ENCODE measurements at places on chromosomes 1 and 21. TPM values are rescaled to one million over a fixed set of nuclear protein-coding genes. Genes with fewer than 3 reads are reported as not detected.
A peak's percentile ranks its signal among the peaks of the same experiment; 100 is the strongest.

DNA sequence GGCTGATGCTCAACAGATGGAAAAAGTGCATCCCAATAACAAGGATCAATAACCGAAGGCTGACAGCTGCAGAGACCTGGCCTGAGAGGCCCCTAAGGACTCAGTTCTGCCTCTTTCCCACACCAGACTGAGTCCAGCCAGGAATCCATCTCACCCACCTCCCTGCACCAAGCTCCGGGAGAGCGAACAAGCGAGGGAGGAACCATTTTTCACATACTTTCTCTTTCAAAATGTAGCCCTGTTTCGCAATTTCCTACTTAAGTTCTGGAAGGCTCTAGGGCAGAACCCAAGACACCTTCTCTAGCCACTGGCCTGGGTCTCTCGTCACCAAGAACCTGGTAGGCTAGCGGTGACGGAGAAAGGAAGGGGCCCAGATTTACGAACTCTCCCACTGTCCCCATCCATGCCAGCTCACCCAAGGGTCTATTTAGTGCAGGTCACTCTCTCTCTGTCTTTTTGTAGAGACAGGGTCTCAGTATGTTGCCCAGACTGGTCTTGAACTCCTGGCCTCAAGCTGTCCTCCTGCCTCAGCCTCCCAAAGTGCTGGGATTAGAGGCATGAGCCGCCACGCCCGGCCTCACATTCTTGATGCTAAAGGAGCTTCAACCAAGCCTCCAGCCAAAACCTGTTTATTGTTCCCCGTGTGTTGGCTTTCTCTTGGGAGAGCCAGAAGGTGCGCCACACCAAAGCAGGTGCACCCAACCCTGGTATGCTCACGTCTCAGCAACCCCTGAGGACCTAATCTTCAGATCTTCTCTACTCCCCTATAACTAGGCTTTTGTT lies 10.9 kb upstream of the GNL2 start:
- no peak overlapping the region for H3K27ac ChIP-seq
- no peak for DNase-seq
- H3K4me3 ChIP-seq = no peak overlapping the region
- peaks cover 22% of the 10 kb centered on the region for H3K27me3 ChIP-seq
- H3K36me3 ChIP-seq = no peaks in the 10 kb centered on the region

GRCh38 chr1:27349784-27350662 lies 8.2 kb downstream of the SYTL1 start:
- H3K4me1 ChIP-seq = peaks cover 14% of the 10 kb centered on the region
- no peak overlapping the region for H3K27ac ChIP-seq
- DNase-seq = no peak

- H3K4me1 ChIP-seq = no peaks in the 10 kb centered on the region
- DNase-seq = no peak
- no peak overlapping the region for H3K4me3 ChIP-seq
- H3K36me3 ChIP-seq = no peaks in the 10 kb centered on the region
Measured at GRCh38 chr1:117278531-117278930, 67.8 kb upstream of the VTCN1 start.

- no peak overlapping the region for H3K4me3 ChIP-seq
- DNase-seq = no peak
- no peaks in the 10 kb centered on the region for H3K36me3 ChIP-seq
- H3K27ac ChIP-seq = no peak overlapping the region
Measured at GRCh38 chr1:151774256-151774922, 11.1 kb upstream of the MRPL9 start.

GRCh38 chr1:167671727-167672511 lies 41.9 kb downstream of the RCSD1 start:
- peaks cover 5% of the 10 kb centered on the region for H3K27me3 ChIP-seq
- no peaks in the 10 kb centered on the region for H3K36me3 ChIP-seq
- H3K4me1 ChIP-seq = peaks cover under 1% of the 10 kb centered on the region
- H3K4me3 ChIP-seq = no peak overlapping the region
- no peak overlapping the region for H3K27ac ChIP-seq

GRCh38 chr1:93483606-93484005 lies 35.7 kb downstream of the FNBP1L start:
- no peak for DNase-seq
- H3K27me3 ChIP-seq = no peaks in the 10 kb centered on the region
- H3K4me1 ChIP-seq = peaks cover 2% of the 10 kb centered on the region
- no peak overlapping the region for H3K4me3 ChIP-seq

DNA sequence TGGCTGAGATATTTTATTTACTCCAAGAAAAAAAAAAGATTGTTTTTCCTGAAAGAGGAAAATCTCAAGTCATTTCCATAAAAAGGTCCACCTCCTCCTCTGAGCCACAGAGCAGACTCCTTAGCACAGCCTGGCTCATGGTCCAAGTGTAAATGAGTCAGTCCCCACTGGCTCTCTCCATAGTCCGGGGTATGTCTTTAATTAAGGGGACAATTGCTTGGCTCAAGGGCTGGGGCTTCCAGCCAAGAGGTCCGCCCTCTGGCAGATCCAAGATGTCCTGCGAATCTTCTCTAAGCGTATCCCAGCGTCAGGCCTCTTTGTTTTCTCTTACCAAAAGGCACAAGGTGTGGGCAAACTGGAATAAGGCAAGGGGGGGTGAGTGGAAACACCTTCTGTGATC lies 33.3 kb downstream of the FOXD2 start:
- H3K4me1 ChIP-seq = no peaks in the 10 kb centered on the region
- DNase-seq = no peak
- no peak overlapping the region for H3K27ac ChIP-seq
- peaks cover 14% of the 10 kb centered on the region for H3K27me3 ChIP-seq

DNA sequence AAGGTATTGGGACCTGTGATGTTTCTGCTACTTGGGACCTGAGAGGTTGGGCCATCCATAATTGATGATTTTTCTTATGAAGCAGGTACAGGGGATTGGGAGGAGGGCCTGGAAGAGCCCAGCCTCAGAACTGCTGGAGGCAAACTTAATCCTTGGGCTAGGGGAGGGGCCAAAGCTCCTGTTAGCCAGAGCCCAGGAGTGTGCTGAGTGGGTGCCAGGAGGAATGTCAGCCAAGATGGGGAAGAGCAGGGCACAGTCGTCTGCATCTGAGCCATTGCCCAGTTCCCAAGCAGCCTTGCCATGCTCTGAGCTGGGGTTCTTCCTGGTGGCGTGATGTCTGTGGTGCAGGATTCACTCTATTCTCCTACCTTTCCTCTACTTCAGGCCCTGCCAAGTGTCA lies 5.8 kb downstream of the MAPKAPK2 start:
- no peak overlapping the region for H3K4me3 ChIP-seq
- H3K4me1 ChIP-seq = peaks cover 76% of the 10 kb centered on the region
- no peaks in the 10 kb centered on the region for H3K36me3 ChIP-seq
- H3K27ac ChIP-seq = no peak overlapping the region

DNA sequence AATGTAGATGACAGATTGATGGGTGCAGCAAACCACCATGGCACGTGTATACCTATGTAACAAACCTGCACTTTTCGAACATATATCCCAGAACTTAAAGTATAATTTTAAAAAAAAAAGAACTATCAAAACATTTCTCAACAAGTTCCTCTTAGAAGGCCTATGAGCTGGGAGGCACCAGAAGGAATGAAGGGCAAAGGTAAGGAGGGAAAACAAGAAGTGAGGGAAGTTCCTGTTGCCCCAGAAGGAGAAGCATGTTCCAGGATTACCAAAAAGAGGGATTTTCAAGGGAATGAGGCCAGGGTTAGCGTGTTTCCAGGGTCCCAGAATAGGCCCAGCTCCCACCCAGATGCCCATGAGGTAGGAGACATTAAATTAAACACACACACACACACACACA lies 361.0 kb downstream of the SETD4 start:
- no peak overlapping the region for H3K27ac ChIP-seq
- H3K4me1 ChIP-seq = peaks cover 16% of the 10 kb centered on the region
- no peak for DNase-seq
- H3K36me3 ChIP-seq = no peaks in the 10 kb centered on the region

GRCh38 chr1:162137179-162137960 lies 67.9 kb downstream of the NOS1AP start:
- DNase-seq = no peak
- no peak overlapping the region for H3K27ac ChIP-seq
- H3K36me3 ChIP-seq = no peaks in the 10 kb centered on the region
- peaks cover 2% of the 10 kb centered on the region for H3K27me3 ChIP-seq
- H3K4me1 ChIP-seq = peaks cover 12% of the 10 kb centered on the region
- H3K4me3 ChIP-seq = no peak overlapping the region

GRCh38 chr1:18599086-18599485 lies 31.6 kb upstream of the PAX7 start:
- no peak overlapping the region for H3K4me3 ChIP-seq
- H3K27me3 ChIP-seq = peaks cover 19% of the 10 kb centered on the region
- H3K27ac ChIP-seq = no peak overlapping the region
- H3K36me3 ChIP-seq = no peaks in the 10 kb centered on the region

DNA sequence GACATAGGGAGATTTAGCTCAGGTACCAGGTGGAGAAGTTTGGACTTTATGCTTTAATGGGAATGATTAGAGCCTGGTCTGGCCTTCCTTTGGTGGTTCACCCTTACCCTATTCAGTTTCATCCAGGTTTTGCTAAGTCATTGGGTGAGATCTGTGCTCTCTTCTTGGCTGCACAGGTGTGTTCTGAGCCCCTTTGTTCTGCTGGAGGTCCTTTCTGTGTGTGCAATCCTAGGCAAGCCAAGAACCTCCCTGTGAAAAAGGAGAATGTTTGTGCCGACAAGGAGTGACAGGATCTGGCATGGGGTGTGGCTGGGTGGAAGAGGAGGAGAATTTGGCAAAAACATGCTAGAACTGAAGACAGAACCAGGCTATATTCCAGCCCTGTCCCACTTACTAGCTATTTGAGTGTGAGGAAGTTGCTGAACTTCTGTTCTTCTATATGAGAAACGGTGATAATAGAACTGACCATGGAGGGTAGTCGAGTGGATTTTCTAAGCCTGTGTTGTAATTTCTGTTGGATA lies 4.6 kb downstream of the GSTM5 start:
- no peak overlapping the region for H3K27ac ChIP-seq
- H3K4me3 ChIP-seq = no peak overlapping the region
- peaks cover 2% of the 10 kb centered on the region for H3K27me3 ChIP-seq
- H3K4me1 ChIP-seq = peaks cover 7% of the 10 kb centered on the region

GRCh38 chr1:54489627-54490250 lies 58.3 kb upstream of the ACOT11 start:
- H3K4me3 ChIP-seq = peak overlapping the region; percentile 87
- H3K27ac ChIP-seq = peak overlapping the region; percentile 80
- H3K27me3 ChIP-seq = peaks cover 10% of the 10 kb centered on the region

- H3K27me3 ChIP-seq = peaks cover 67% of the 10 kb centered on the region
- H3K4me3 ChIP-seq = no peak overlapping the region
- no peak overlapping the region for H3K27ac ChIP-seq
- no peak for DNase-seq
- H3K4me1 ChIP-seq = no peaks in the 10 kb centered on the region
Measured at GRCh38 chr1:229900220-229900619, 166.8 kb upstream of the GALNT2 start.

- peak overlapping the region; percentile 39 for H3K27ac ChIP-seq
- H3K4me3 ChIP-seq = no peak overlapping the region
- no peaks in the 10 kb centered on the region for H3K27me3 ChIP-seq
- peaks cover 55% of the 10 kb centered on the region for H3K4me1 ChIP-seq
Measured at GRCh38 chr1:115310581-115311473, 27.2 kb downstream of the NGF start.

- H3K4me1 ChIP-seq = no peaks in the 10 kb centered on the region
- no peak overlapping the region for H3K27ac ChIP-seq
Measured at GRCh38 chr1:182107209-182107608, 45.7 kb upstream of the ZNF648 start.

DNA sequence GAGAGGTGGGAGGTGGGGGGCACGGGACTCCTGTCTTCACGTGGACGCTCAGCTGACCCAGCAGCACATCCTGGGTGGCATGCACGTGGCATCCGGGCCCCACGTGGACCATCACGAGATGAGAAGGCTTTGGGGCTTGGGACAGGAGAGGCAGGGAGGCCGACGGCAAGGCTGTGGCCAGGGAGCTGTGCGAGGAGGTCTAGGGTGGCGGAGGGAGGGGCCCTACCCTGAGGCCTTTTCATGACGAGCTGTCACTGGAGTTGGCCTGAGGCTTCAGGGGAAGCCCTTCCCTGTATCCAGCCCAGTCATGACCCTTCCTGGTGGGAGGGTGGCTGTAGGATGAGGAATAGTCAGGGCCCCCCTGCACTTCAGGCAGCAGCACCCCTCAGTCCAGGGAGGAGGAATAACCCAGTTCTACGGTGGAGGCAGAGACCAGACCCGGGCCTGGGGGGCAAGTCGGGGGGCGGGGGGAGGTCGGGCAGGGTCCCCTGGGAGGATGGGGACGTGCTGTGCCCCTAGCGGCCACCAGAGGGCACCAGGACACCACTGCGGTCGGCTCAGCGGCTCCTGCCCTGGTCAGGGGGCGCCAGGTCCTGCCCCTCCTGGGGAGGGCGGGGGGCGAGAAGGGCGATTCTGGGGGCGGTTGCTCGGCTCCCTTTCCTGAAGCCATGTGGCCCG lies 2.0 kb upstream of the PERM1 start:
- no peaks in the 10 kb centered on the region for H3K36me3 ChIP-seq
- DNase-seq = no peak
- no peak overlapping the region for H3K27ac ChIP-seq
- H3K27me3 ChIP-seq = no peaks in the 10 kb centered on the region
- H3K4me1 ChIP-seq = no peaks in the 10 kb centered on the region

GRCh38 chr1:232912845-232913580 lies 37.4 kb upstream of the NTPCR start:
- peaks cover 1% of the 10 kb centered on the region for H3K4me1 ChIP-seq
- DNase-seq = no peak
- H3K27ac ChIP-seq = no peak overlapping the region
- H3K4me3 ChIP-seq = no peak overlapping the region
- H3K27me3 ChIP-seq = peaks cover 39% of the 10 kb centered on the region

DNA sequence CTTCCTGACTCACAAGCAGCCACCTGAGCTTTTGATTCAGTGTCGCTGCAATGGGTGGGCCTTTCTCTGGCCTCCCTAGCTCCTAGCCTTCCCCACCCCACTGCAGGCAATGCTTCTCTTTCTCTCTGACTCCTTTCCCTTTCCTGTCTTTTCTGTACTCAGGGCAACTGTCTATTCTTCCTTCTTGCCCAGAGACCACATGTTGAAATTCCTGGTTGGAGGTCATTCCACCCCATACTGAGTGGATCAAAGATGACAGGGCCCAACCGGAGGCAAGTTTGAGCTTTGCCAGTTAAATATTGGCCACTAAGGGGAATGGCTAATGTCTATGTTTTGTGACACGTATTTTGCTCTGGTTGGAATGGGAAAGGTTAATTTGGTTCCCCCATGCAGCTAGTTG lies 65.2 kb upstream of the ARID1A start:
- H3K36me3 ChIP-seq = no peaks in the 10 kb centered on the region
- H3K27ac ChIP-seq = no peak overlapping the region
- no peak overlapping the region for H3K4me3 ChIP-seq
- peaks cover 3% of the 10 kb centered on the region for H3K4me1 ChIP-seq
- no peaks in the 10 kb centered on the region for H3K27me3 ChIP-seq

GRCh38 chr1:60102267-60103061 lies 28.9 kb upstream of the C1orf87 start:
- no peak overlapping the region for H3K4me3 ChIP-seq
- H3K4me1 ChIP-seq = peaks cover 20% of the 10 kb centered on the region
- H3K36me3 ChIP-seq = peaks cover 12% of the 10 kb centered on the region
- no peak for DNase-seq
- no peaks in the 10 kb centered on the region for H3K27me3 ChIP-seq
- no peak overlapping the region for H3K27ac ChIP-seq

Gene KRTAP10-5
- total RNA-seq = not detected

Gene CTSK
- total RNA-seq = 53.6 TPM

Gene NDUFS5
- total RNA-seq = 146 TPM

Gene OR2M3
- not detected for total RNA-seq

Gene KCNN3
- total RNA-seq = 0.16 TPM

Gene APP
- total RNA-seq = 749 TPM

Gene PRR9
- total RNA-seq = not detected

Gene FAM72B
- total RNA-seq = 2.5 TPM

Gene DCST1
- total RNA-seq = not detected

Gene SLFNL1
- 0.29 TPM for total RNA-seq

Gene UBASH3A
- total RNA-seq = not detected

Measured in osteocyte (in vitro differentiated cells).